ENCODE measurements at places on chromosomes 12 and 14.

DNA sequence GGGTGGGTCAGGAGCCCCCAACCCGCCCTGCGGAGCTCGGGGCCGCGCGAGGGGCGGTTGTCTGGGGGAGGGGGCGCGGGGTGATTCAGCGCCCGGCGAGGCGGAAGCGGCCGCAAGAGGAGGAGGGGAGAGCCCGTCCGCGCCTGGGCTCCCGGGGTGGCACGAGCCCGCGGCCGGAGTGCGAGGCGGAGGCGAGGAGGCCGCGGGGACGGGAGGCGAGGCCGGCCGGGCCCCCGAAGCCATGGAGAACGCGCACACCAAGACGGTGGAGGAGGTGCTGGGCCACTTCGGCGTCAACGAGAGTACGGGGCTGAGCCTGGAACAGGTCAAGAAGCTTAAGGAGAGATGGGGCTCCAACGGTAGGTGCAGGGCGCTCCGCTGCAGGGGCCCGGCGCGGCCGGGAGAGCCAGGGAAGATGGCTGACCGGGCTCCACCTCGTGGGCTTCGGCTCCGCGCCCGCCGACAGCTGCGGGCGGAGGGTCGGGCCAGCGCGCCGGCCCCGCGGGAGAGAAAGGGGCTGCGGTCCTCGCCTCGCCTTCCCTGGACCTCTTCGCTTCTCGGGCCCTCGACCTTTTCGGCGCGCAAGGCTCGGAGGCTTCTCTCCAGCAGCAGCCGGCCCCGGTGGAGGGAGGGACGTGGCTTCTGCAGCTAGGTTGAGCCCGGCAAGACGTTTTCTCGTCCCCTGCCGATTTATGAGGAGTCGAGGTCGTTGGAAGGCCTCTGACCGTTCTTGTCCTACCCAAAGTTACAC is 677 bp downstream of the ATP2A2 start:
- no peak for DNase-seq

GRCh38 chr14:74495356-74495755 is 1.8 kb downstream of the ISCA2 start:
- DNase-seq, result no peak

GRCh38 chr12:22180705-22181104 is 134.7 kb downstream of the CMAS start:
- no peak for DNase-seq

DNA sequence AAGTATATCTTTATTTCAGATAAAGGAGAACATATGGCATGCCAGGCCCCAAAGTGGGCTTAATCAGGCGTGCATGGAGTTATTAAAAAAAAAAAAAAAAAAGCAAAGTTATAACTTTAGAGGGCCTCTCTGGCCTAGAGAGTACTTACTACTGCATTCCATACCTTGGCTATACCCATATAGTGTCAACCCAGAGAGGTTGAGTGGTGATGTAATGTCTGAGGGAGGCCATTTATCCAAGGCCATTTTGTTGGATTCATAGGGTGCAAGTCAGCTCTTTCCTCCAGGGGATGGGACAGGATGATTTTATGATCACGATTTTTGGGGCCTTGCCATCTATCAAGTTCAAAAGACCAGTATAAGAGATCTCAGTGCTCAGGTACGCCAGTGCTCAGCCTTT is 66.4 kb downstream of the DCAF5 start:
- no peak for DNase-seq

GRCh38 chr14:61860294-61860918 is 98.2 kb downstream of the SNAPC1 start:
- peak; percentile 61 for DNase-seq

DNA sequence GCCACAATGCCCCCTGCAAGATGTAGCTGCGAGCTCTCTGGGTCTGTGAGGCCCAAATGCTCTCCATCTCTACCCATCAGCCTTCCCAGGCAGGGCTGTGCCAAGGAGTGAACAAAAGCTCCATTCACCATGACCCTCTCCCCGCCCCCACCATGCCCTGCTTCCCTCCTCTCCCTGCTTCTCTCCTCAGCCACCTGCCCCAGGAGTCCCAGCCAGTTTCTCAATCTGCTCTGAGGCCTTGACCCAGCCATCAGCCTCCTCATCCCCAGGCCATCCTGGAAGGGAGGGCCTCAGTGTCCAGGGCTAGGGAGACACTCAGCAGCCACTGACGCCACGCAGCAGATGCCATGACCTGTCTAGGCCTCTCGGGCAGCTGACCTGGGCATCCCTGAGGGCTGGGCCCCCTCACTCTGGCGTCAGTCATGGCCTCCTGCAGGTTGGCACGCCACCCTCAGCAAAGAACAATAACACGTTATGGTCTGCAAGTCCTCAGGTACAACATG is 8.5 kb upstream of the KRT5 start:
- no peak for DNase-seq

DNA sequence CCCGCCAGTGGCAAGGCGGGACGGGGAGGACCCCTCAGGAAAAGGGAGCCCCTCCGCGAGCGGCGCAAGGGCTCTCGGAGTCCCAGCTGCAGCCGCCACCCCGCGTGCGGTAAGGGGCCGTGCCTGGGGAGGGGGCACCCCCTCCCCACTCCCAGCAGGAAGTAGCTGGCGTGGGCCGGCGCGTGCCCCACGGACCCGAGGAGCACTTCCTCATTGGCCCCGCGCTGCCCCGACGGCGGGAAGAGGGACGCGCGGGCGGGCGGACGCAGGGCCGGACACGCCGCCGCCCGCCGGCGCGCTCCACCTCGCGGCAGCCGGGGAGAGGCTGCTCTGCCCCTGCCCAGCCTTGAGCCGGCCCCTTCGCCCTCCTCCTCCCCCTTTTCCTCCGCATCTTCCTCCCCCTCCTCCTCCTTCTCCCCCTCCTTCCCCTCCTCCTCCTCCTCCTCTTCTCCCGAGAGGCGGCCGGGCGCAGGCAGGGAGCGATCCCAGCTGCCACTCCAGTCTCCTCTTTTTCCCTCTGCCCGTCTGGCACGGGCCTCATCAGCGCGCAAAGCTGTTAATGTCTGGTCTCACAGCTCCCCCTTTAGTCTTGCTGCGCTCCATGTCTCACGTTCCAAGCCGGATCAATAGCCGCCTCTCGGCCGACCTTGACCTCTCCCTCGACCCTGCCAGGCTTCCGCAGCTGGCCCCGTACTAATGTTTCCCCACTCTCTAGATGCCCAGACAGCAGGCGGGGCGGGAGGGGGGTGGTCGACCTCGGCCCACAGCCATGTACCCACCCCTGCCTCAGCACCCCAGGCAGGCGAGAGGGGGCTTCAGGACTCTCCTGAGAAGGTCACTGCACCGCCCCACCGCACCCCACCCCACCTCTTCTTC is 2.6 kb upstream of the BCL11B start:
- no peak for DNase-seq

DNA sequence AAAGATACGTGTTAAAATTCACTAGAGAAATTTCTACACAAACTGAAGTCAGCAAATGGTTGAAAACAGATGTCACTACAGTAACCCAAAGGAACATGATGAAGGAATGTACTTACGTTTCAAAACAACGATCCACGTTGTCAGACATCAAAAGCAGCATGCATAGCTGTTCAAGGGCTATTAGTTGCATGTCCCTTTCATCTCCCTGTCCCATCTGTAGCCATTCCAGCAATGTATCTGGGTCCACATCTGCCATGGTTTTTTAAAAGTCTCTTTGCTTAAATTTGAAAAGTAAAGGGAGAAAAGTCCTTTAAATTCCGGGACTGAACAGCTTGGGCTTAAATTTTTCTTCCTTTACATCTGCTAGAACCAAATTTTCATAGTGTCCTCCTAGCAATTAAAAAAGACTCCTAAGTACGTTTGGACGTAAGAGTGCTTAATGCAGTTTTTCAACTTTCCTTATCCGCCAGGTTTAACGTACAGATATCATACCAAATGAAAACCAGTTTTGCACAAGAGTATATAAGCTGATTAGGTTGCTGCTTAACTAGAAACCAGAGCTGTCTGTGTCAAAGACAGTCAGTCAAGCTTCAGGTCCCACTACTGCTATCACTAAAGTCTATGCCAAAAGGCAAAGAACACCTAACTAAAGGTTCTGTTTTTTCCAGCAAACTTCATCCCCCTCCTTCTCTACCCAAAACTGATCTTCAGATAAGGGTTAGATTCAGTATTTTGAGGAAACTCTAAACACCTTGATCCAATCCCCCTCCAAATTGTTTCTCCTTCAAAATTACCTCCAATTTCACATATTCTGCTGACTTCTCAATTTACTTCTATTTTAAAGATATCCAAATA is 1.7 kb downstream of the HECTD1 start:
- DNase-seq, result no peak

GRCh38 chr14:76781648-76782051 is 20.4 kb downstream of the VASH1 start:
- no peak for DNase-seq
